ENCODE measurements at places on chromosomes 7 and 10.

DNA sequence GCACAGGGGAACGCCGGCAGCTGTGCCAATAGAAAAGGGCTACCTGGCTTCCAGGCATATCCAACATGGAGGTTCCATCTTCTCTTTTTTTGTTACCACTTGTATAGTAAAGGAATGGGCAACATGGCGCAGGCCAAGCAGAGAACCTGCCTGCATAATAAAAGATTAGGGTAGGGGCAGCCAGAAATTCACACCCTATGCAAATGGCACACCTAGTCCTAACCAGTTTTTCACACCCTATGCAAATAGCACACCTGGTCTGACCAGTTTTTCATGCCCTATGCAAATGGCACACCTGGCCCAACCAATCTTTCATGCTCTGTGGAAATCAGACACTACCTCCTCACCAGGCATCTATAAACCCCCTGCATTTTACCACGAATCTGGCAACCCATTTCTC, 369.5 kb downstream of the IPMK start:
- no peak for DNase-seq

GRCh38 chr10:82462910-82463551, 588.0 kb downstream of the NRG3 start:
- no peak for DNase-seq

DNA sequence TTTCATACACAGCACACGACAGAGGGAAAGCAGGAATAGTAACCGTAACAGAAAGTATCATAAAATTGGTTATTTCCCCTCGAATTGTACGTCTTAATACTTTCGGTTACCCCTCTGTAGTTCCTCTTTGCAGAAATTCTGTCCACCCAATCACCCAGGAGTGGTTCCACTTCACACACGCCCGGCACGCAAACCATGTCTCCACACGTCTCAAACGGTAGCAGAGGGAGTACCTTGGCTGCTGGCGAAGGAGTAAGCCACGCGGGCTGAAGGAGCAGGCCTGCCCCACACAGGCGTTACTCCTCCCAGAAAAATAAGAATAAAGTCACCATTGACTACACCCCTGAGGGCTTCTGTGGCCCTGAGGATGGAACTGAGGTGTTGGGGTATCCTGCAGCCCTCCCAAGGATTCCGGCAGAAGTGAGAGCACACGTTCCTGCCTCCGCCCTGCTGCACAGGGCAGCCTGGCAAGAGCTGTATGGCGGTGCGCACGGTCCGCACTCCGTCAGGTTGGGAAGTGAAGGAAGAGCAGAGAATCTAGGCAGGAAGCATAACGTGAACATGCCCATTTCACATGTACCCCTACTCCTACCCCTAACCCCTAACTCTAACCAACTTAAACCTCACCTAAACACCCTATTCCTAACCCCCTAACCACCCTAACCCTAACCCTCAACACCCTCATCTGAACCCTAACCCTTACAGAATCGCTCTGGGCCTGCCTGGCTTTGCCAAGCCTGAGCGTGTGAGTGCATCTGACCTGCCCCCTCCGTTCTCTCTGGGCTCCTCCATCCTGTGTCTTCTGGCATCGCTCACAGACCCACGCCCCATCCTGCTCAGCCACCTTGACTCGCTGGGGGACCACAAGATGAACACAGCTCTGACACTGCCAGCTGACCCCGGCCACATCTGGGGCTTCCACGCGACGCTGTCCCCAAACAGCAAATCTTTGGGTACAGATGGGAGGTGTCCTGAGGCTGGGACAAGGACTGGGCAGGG, 18.2 kb downstream of the GPR146 start:
- no peak for DNase-seq

DNA sequence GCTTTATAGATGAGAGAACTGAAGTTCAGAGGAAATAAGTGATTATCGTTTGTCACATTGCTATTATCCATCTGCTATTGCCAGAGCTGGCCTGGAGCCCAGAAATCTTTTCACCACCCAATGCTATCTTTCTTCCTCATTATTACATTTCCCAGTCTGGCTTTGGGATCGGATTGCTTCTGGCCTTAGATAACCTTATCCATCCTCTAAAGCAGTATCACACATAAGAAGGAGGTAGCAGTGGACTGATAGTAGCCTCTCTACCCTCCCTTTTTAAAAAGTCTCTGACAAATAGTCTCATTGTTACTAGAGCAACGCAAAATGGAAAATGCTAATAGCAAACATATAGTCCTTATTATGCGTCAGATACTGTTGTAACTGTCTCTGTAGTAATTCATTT, 1.3 kb upstream of the CLDN12 start:
- no peak for DNase-seq

DNA sequence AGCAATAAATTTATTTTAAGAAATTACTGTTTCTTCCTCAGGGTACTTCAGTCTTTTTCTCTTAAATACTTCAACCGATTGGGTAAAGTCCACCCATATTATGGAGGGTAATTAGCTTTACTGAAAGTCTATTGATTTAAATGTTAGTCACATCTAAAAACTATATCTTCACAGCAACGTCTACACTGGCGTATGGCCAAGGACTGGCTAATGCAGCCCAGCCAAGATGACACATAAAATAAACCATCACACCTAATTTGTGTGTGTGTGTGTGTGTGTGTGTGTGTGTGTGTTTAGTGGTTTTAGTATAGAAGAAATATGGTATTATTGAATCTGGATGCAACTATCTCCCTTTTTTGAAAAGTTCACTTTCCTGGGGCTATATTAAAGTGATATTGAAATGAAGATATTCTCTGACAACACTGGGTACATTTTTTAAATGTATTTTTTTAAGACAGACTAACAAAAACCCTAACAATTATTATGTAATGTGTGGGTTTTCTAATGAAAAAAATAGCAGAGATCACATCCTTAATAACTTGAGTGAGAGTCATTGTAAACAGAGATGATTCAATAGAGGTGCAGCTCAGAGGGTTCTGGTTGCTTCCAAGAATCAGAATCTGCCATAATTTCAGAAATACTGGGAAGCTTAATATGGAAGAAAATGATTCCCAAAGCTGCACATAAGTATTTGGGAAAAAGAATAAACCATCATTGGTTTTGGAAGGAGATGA, 584.2 kb upstream of the MBL2 start:
- no peak for DNase-seq

DNA sequence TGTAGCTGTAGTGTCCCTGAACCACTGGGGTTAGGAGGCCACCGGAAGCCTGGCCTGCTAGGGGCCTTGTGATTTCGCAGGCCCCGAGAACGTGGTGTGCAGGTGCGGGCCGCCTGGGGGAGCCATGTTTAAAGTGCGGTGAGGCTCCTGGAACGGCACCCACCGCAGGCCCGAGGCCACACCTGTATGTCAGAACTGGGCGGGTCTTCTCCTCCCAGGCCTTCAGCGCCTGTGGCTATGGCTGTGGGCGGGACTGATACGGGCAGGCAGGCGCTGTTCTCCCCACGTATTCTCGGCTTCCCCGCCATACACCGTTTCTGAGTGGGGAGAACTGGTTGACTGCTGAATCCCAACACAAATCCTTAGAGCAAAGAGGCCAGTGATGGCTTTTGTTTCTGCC, 74.8 kb downstream of the DNAJB6 start:
- no peak for DNase-seq

- no peak for DNase-seq
Observed at GRCh38 chr7:33792547-33793105, 112.7 kb upstream of the BMPER start.

DNA sequence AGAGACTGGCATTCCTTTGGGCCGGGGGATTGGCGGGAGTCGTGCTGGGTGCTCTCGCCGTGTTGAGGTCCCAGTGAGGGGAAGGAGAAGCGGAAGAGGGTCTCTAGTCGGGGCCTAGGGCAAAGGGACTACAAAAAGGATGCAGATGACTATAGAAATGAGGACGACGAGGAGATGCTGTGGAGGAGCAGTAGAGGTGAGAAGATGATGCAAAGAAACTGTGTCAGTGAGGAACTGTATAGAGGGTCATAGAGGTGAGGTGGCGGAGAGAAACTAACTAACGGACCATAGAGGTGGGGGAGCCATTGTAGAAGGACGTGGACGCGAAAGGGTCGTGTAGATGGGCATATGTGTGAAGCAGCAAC, 324 bp downstream of the TWNK start:
- DNase-seq = no peak

DNA sequence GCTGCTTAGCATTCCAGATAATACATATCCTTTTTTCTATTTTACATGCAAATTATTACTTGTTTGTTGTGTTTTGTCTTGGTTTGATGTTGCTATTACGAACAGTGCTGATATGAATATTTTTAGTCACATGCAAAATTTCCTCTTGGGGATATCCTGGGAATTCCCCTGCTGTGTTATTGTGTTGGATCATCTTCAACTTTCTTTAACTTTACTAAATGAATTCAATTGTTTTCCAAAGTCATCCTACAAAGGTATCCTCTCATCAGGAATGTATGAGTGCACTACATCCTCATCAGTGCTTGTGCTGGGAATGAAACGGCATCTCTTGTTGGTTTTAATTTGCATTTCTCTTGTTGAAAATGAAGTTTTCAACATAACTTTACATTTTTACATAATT, 87.1 kb downstream of the AASS start:
- DNase-seq = no peak

DNA sequence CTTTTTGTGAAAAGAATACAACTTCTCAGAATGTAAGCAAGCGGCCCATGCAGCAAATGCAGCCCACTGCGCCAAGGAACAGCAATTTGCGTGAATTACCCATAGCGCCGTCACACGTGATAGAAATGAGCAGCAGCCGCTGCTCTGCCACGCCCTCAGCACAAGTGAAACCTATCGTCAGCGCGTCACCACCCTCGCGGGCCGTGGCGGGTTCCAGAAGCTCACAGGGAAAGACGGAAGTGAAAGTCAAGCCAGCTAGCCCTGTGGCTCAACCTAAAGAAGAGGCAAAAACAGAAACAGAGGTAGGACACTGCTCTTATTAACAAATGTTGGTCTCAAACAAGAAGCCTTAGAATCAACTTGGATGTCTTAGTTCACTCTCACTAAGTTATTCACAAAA, 70.5 kb downstream of the SHH start:
- DNase-seq = no peak

DNA sequence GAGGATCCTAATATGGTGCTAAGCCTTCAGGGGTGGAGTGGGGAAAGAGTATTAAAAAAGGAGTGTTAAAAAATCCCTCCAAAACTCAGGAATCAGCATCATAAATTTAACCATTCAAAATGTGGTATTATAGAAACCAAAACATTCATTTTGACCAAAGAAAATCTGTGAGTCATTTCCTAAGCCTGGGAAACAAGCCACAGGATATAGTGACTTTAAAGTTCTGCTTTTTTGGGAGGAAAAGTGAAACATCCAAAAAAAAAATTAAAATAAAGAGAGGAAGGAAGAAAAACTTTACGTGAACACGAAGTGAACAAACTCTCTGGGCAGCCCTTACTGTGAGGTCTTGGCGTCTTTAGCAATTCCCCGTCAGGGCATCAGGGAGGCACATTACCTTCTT, 74.0 kb upstream of the GSDME start:
- DNase-seq = no peak

DNA sequence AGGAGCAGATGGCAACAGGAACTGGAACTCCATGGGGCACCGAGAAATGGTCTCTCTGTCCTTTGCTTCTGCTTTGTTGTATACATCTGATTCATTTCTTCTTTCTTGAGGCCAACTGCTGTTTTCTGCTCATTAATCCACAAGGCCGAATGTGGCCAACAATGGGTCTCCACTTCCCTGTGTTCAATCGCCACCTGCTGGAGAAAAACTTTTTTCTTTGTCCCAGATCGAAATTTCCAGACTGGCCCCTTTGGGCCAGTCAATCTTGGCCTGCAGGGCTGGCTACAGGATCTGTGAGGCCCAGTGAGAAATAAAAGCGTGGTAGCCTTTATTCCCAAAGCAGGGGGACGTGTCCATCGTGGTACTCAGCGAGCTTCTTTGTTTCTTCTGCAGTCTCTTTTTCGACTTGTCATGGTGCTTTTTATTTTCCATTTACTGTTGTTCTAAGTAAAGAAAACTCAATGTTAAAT, 58.8 kb downstream of the PARP12 start:
- no peak for DNase-seq

DNA sequence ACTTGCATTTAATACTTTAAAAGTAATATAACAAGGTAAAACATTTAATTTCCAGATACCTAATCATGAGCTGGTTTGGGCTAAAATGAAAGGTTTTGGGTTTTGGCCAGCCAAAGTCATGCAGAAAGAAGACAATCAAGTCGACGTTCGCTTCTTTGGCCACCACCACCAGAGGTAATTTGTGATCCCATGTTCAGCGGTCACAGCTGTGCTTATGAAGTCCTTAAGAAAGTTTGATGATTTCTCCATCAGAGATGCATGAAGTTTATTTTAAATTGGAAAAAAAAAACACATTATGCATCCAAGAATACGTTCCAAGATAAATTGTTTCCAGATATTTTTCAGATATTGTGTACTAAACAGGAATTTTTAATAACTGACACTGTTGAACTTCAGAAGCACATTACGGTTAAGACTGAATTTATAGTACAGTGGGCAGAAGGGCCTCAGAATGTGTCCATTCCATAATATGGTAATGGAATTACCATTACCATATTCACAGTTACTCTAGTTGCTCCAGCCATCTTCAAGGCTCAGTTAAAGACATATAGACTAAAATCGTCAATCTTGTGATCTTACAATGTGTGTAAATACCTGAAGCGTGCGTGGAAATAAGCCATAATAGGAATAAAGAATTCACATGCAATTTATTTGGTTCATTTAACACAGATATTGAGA, 106.8 kb downstream of the ZMYND11 start:
- no peak for DNase-seq

Measured in activated naive CD8-positive, alpha-beta T cell treated with anti-CD3 and anti-CD28 coated beads, Interleukin-2, amount 50 U/mL, for 16 hours (primary cell).